Activated T-cell treated with anti-CD3 and anti-CD28 coated beads for 1 hour (primary cell): ENCODE measurements at places on chromosomes 3 and 15.

GRCh38 chr3:71241246-71241901 is 342.2 kb downstream of the FOXP1 start:
- DNase-seq: no peak

DNA sequence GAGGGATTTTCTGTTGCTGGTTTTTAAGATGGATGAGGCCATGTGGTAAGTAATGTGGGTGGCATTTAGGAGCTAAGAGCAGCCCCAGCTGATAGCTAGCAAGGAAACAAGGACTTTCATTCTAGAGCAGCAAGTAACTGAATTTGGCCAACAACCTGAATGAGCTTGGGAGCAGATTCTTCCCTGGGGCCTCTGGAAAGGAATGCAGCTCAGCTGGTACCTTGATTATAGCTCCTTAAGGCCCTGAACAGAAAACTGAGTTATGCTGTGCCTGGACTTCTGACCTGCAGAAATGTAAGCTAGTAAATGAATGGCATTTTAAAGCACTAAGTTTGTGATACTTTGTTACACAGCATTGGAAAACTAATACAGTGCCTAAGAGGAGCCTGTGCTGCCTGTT is 565.5 kb downstream of the PDCD6IP start:
- DNase-seq: no peak

- DNase-seq: no peak
Measured at GRCh38 chr3:66196633-66197032, 24.2 kb upstream of the SLC25A26 start.

DNA sequence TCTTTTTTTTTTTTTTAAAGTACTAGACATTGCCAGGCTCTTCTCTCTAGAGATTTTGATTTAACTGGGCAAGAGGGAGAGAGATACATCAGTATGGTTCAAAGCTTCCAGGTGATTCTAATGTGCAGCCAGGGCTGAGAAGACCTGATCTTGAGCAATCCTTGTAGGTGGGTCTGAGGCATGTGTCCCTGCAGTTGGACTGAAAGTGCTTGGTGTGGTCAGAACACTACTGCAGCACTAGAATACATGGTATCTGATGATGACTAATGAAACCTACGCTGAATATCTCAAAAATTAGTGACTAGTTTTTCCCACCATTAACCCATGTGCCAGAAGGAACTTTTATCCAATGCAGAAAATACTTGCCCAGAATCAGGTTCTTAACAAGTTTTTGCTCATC is 34.4 kb upstream of the MYO5C start:
- DNase-seq: no peak

DNA sequence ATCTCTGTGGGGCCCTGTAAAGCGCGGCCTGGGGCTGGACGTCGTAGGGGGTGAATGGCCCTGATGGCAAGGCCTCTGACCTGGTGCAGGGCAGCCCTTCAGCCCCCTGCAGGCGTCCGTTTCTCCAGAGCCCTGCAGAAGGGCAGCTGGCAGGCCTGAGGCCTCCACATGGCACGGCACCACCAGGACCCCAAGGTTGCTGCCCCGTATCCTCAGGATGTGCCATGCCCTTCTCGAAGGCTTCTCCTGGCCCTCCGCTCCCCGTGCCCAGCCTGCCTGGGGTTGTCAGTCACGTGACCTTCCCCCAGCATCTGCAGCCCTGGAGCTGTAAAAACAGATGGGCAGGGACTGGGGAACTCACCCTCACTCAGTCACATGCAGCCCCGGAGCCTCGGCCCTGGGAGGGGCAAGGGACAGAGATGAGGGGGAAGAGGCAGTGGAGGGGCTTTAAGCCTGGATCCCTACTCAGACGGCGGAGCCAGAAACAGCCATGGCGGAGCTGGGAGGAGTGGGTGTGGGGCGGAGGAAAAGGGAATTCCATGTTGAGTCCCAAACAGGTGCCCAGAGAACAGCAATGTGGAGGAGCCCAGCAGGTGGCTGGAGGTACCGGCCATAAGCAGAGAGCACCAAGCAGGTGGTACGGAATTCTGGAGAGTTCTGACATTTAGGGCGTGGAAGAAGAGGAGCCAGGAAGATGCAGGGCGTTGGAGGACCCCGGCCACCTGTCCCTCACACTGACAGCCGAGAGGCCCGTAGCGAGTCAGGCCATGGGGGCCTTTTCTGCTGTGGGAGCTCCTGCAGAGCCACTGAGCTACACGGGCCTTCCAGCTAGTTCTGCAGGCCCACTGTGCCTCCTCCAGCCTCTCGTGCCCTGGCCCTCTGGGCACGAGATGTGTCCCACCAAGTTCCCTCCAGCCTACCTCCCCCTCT is 193.1 kb downstream of the XXYLT1 start:
- DNase-seq: no peak

- DNase-seq: no peak
Measured at GRCh38 chr3:115922681-115923347, 299.5 kb downstream of the GAP43 start.

DNA sequence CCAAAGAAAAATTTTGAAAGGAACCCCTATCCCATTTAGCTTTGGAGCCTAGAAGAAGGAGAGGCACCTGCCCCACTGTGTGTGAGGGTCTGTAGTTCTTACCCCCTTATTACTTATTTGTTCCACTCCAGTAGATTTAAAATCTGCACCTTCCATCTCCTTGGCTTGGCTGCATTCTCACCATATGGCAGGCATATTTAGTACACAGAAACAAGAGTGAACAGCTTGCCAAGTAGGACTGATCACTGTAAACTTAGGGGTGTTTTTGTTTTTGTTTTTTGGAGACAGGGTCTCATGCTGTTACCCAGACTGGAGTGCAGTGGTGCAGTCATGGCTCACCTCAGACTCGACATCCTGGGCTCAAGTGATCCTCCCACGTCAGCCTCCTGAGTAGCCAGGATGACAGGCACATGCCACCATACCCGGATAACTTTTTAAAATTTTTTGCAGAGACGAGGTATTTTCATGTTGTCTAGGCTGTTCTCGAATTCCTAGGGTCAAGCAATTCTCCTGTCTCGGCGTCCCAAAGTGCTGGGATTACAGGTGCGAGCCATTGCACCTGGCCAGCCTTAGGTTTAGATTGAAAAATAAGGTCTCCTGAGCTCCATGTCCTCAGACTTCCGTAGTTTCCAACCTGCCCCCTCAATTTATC is 14.1 kb upstream of the ANXA2 start:
- no peak for DNase-seq

GRCh38 chr3:40116478-40117177 is 192.9 kb upstream of the EIF1B start:
- no peak for DNase-seq

DNA sequence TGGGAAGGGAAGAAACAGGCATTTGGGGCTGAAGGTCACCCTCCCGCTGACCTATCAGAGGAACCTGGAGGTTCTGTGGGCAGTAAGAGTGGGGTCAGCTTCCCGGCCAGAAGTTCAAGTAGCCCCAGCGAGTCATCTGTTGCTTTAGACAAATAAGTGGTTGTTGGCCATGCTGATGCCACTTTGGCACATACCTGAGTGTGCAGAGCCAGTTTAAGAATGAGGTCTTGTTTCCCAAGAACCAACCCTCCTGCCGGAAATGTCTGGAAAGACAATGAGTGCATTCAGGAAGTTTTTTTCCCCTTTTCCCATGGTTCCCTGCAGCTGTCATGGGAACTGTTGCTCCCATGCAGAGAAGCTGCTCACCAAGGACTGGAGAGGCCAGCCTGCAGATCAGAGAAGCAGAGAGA is 166.7 kb downstream of the ZNF621 start:
- DNase-seq: no peak

GRCh38 chr3:175094344-175094743 is 235.2 kb downstream of the NAALADL2 start:
- DNase-seq: no peak

DNA sequence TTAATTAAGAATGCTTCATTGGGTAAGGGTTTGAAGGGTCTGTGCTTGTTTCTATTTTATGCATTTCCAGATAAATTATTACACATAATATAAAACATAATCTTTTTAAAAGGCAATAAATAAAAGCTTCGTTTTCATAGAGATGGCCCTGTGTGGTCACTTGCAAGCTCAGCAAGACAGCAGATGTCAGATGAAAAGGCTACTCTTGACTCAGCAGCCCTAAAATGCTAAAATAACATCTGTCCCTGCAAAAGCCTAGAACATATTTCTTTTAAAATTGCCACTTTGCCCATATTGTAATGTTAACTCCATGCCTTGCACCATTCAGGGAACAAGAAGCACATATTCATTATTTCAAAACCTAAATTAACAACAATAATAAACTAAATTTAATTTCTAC is 349.4 kb downstream of the CNTN3 start:
- no peak for DNase-seq
